ENCODE measurements at places on chromosomes 6 and 20. TPM values are rescaled to one million over a fixed set of nuclear protein-coding genes. Genes with fewer than 3 reads are reported as not detected.

FAM209B gene
- total RNA-seq = 0.50 TPM

DNAH8 gene
- total RNA-seq = 0.10 TPM

AIF1 gene
- total RNA-seq = 55.0 TPM

PRKN gene
- total RNA-seq = 7.9 TPM

DNA sequence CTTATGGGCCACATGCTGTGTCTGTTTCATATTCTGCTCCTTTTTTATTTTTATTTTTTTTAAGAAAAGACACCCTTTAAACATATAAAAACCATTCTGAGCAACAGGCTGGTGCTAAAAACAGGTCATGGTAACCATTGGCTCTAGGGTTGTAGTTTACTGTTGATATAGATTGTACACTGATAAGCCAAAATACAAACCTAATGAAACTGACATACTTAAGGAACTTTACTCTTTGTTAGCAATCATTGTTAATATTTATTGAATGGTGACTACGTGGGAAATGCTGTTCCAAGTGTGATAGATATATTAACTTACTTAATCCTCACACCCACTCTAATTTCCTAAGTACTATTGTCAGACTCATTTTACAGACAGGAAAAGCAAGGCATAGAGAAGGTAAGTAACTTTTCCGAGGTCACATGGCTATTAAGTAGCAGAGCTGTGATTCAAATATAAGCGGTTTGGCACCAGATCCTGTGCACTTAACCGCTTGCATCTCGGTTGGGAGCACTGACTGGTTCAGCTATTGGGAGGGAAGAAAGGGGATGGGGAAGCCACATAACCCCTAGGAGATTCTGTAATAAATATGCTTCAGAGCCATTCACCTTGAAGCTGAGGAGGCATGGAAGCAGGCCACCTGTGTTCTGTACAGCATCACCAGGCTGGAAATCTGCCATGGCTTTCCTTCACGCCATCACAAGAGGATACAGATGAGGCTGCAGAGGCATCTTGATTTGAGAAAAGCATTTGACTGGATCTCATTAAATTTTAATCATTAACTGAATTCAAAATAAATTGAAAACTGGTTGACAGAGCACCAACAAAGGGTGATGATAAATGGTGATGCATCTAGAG, 4.9 kb downstream of the TRAF3IP2 start:
- no peak for DNase-seq
- no peaks in the 10 kb centered on the region for H3K27me3 ChIP-seq
- H3K36me3 ChIP-seq = no peaks in the 10 kb centered on the region
- H3K4me3 ChIP-seq = no peak overlapping the region
- H3K4me1 ChIP-seq = peaks cover 32% of the 10 kb centered on the region

DNA sequence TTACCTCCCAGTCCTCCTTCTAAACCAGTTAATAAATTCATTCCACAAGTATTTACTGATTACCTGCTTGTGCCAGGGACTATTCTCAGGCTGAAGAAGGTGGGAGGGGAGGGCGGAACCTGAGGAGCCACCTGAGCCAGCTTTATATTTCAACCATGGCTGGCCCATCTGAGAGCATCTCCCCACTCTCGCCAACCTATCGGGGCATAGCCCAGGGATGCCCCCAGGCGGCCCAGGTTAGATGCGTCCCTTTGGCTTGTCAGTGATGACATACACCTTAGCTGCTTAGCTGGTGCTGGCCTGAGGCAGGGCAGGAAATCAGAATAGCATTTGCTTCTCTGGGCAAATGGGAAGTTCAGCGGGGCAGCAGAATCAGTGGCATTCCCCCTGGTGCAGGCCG, 4.9 kb upstream of the AAR2 start:
- no peaks in the 10 kb centered on the region for H3K27me3 ChIP-seq
- no peak for DNase-seq
- H3K27ac ChIP-seq = no peak overlapping the region
- peaks cover 43% of the 10 kb centered on the region for H3K36me3 ChIP-seq
- H3K4me3 ChIP-seq = no peak overlapping the region

GRCh38 chr6:89630488-89630887, 8.1 kb downstream of the LYRM2 start:
- no peaks in the 10 kb centered on the region for H3K27me3 ChIP-seq
- no peak for DNase-seq
- no peak overlapping the region for H3K4me3 ChIP-seq

DNA sequence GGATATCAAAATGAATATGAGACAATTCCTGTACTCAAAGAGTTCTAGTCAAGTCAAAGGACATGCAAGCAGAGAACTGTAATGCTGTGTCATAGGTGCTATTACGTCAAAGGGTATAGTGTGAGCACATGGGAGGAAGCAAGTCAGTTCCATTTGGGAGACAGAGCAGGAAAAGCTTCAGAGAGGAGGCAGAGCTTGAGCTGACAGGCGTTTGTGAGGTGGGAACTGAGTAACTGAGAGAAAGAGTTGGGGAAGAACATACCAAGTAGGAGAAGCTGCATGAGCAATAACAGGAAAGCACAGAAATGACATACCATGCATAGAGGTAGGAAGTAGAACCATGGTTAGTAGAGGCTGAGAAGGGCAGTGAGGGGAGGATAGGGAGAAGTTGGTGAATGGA, 15.2 kb upstream of the SSR1 start:
- no peak for DNase-seq
- H3K4me3 ChIP-seq = no peak overlapping the region
- no peak overlapping the region for H3K27ac ChIP-seq
- H3K27me3 ChIP-seq = no peaks in the 10 kb centered on the region

DNA sequence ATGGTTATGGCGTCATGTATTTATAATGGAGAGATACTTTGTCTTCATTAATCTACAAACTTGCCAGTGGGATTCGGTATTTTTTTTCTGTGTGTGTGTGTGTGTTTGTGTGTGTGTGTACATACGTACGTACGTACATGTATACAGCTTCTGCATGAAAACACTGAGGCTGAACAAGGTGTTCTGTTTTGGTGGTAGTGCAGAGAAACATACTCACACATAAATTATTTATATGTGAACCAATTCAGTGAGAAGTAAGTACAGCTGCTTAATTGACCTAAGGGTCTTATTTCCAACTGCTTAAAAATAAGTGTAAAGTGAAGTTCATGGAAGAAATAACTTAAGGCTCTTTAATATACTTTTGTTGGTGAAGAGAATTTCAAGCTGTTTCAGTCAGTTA, 234.2 kb downstream of the BCKDHB start:
- no peaks in the 10 kb centered on the region for H3K27me3 ChIP-seq
- no peak overlapping the region for H3K4me3 ChIP-seq
- H3K4me1 ChIP-seq = no peaks in the 10 kb centered on the region
- H3K36me3 ChIP-seq = no peaks in the 10 kb centered on the region
- no peak overlapping the region for H3K27ac ChIP-seq
- DNase-seq = no peak

- H3K27me3 ChIP-seq = no peaks in the 10 kb centered on the region
- H3K4me3 ChIP-seq = no peak overlapping the region
- peaks cover 4% of the 10 kb centered on the region for H3K4me1 ChIP-seq
- H3K36me3 ChIP-seq = no peaks in the 10 kb centered on the region
- H3K27ac ChIP-seq = no peak overlapping the region
- no peak for DNase-seq
Measured at GRCh38 chr20:59082077-59082740, 39.6 kb upstream of the PRELID3B start.

DNA sequence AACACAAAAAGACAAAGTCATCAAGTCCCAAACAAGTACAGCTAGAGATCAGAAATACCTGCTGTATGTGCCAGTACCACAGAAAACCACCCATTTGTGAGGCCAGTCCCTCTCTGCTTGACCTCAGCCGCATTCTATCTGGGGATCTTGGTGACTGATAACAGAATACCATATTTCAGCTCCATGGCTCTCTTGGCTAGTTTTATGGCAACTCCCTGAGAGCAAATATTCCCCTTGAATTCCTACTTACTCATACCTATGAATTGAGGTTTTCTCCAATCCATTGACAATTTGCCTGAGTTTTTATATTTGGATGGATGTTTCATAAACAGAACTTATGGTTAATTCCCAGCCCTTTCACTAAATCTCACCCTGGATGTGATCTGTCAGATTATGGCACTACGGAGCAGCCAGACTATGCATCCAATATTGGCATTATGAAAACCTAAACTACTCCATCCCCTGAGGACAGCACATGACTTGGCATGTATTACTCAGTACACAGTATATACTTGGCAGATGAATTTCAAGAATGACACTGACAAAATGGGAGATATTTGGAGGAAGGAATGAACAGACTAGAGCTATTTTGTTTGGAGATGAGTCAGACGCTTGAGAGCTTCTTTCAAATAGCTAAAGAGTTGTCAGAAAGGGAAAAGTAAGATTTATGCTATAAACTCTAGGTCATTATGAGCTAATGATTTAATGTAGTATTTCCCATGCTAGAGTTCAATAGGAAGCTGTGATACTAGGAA, 95.7 kb downstream of the PRDM1 start:
- no peak overlapping the region for H3K27ac ChIP-seq
- no peak overlapping the region for H3K4me3 ChIP-seq
- no peak for DNase-seq
- no peaks in the 10 kb centered on the region for H3K4me1 ChIP-seq

All from spinal cord (tissue), 10 donors.